ENCODE measurements at places on chromosomes 4 and X. TPM values are rescaled to one million over a fixed set of nuclear protein-coding genes. Genes with fewer than 3 reads are reported as not detected.

The NRK gene
- not detected for total RNA-seq

The TIGD2 gene
- total RNA-seq, result 9.9 TPM

The MGAT4D gene
- total RNA-seq, result not detected

The KLHL4 gene
- 0.11 TPM for total RNA-seq

The AFP gene
- total RNA-seq, result not detected

The GAB1 gene
- 7.1 TPM for total RNA-seq

The PTPN13 gene
- 42.7 TPM for total RNA-seq

The FGB gene
- total RNA-seq, result not detected

The MAGEA1 gene
- not detected for total RNA-seq

The GPR173 gene
- 2.7 TPM for total RNA-seq

The GRIA3 gene
- total RNA-seq, result 36.0 TPM

The MAOB gene
- total RNA-seq, result not detected

The TNMD gene
- total RNA-seq, result not detected

The ZFYVE28 gene
- 8.9 TPM for total RNA-seq

The HS3ST1 gene
- total RNA-seq, result not detected

The UGT8 gene
- not detected for total RNA-seq

The LCORL gene
- total RNA-seq, result 16.8 TPM

The OSTC gene
- total RNA-seq, result 319 TPM

The MAGEA11 gene
- total RNA-seq, result not detected

The UGT2B17 gene
- total RNA-seq, result not detected

The CXorf49 gene
- not detected for total RNA-seq

The KLHL15 gene
- total RNA-seq, result 8.2 TPM

The SMIM10 gene
- 3.8 TPM for total RNA-seq

The IQSEC2 gene
- 10.2 TPM for total RNA-seq

The GUCY1A1 gene
- not detected for total RNA-seq

The PRR32 gene
- not detected for total RNA-seq

The ADH1A gene
- total RNA-seq, result not detected

The BEX3 gene
- 154 TPM for total RNA-seq

The TRIM60 gene
- not detected for total RNA-seq

The ABHD18 gene
- 3.5 TPM for total RNA-seq

The MSL3 gene
- total RNA-seq, result 19.6 TPM

The PDE5A gene
- total RNA-seq, result 13.8 TPM

The FATE1 gene
- not detected for total RNA-seq

The MEPE gene
- not detected for total RNA-seq

The FABP2 gene
- not detected for total RNA-seq

The TCEAL6 gene
- not detected for total RNA-seq

The HSFX2 gene
- not detected for total RNA-seq

The FHIP1A gene
- 0.11 TPM for total RNA-seq

The DRP2 gene
- total RNA-seq, result 0.22 TPM

The NDNF gene
- 1.9 TPM for total RNA-seq

The ATP2B3 gene
- total RNA-seq, result not detected

The SLC9B2 gene
- total RNA-seq, result 30.9 TPM

The KIT gene
- 6.7 TPM for total RNA-seq

The FGD1 gene
- total RNA-seq, result 9.1 TPM

The ELOVL6 gene
- 8.0 TPM for total RNA-seq

The CMC4 gene
- total RNA-seq, result 19.7 TPM

The HSFX1 gene
- 0.25 TPM for total RNA-seq

The BMP15 gene
- not detected for total RNA-seq

The DOCK11 gene
- 21.9 TPM for total RNA-seq

The MAGEB10 gene
- total RNA-seq, result not detected

The NOCT gene
- 12.6 TPM for total RNA-seq

The SPANXD gene
- total RNA-seq, result not detected

The MAB21L2 gene
- total RNA-seq, result not detected

The MAGEA2B gene
- not detected for total RNA-seq

The FAT4 gene
- 22.0 TPM for total RNA-seq
